Cortex of kidney (tissue), 1 donor: ENCODE measurements at places on chromosomes 5 and 9.

DNA sequence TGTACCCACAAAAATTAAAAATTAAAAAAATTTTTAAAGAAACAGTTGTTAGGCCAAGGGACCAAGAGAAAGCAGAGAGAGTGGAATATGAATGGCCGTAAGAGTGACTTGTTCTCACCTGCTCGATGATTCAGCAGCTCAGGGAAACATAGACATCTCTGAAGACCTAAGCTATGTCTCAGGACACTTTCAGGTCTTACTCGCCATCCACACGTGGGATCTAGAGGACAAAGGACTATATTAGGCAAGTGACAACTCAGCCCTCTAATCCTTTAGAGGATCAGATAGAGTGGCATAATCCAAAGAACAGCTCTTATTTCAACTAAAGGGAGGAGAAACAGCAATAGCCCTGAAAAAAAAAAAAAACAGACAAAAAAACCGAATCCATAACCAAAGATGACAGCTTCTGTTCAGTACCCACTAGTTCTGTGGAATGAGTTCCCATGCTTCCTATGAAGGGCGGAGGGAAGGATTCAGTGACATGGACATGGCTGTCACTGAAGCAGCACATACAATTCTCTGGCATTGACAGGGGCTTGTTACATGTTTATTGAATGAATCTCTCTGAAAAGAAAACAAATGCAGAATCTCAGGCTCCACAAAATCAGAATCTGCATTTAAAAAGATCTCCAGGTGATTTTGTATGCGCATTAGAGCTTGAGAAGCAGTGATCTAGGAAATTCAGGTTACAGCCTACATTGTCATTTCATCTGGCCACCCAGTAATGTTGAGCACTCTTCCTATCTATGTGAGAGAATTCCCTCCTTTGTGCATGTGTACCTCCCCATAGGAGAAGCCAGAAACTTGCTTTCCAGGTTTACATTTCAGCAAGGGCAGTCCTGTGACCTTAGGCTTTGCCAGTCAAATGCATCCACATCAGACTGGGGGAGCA, 96.0 kb downstream of the KIAA1958 start:
- no peak for DNase-seq

GRCh38 chr9:134189470-134190231, 25.3 kb upstream of the RNU6ATAC start:
- no peak for DNase-seq

DNA sequence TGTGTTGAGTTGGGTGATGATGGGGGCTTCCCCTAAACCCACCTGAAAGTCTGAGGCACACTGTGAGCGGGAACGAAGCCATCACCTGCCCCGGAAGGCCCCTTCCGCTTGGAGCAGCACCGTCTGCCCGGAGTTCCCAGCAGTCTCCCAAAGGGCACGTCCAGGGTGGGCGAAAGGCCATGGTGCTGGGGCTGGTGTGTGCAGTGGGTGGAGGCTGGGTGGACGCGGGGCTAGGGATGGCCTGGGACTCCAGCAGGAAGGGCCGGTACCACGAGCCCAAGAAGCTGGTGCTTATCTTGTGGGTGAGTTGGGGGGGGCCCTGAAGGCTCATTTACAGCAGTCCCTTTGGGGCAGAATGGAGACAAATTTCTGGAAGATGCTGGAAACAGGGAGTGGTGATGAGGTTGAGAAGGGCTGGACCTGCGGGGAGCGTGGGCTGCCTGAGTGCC, 4.6 kb downstream of the FLT4 start:
- DNase-seq: no peak

DNA sequence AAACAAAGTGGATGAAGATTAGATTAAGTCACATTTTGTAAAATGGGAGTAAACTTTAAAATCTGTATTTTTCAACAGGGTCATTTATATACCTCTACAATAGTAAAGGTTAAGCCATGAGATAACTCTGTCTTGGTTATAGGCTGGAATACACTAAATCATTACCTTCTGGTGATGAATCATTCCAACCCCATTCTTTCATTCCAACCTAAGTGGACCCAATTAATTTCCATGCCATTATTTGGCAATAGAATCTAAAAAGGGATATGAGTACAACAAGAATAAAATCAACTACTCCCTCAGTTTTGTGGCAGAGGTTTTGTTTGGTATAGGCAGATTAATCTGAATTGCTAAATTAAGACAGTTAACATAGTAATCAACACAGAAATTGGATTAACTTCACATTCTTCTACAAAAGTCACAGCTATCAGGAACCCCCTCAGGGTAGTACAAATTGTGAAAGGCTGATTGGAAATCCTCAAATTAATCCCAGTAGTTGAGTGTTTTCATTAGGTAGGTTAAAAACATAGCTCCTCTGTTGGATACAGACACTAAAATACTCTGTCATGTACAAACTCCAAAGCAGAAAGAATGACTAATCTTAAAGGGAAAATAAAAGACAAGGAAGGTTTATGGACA, 54.2 kb downstream of the ELAVL2 start:
- no peak for DNase-seq

- DNase-seq: no peak
Measured at GRCh38 chr9:15277400-15278090, 29.5 kb downstream of the TTC39B start.

- no peak for DNase-seq
Measured at GRCh38 chr5:156675395-156675794, 174.7 kb upstream of the PPP1R2B start.

DNA sequence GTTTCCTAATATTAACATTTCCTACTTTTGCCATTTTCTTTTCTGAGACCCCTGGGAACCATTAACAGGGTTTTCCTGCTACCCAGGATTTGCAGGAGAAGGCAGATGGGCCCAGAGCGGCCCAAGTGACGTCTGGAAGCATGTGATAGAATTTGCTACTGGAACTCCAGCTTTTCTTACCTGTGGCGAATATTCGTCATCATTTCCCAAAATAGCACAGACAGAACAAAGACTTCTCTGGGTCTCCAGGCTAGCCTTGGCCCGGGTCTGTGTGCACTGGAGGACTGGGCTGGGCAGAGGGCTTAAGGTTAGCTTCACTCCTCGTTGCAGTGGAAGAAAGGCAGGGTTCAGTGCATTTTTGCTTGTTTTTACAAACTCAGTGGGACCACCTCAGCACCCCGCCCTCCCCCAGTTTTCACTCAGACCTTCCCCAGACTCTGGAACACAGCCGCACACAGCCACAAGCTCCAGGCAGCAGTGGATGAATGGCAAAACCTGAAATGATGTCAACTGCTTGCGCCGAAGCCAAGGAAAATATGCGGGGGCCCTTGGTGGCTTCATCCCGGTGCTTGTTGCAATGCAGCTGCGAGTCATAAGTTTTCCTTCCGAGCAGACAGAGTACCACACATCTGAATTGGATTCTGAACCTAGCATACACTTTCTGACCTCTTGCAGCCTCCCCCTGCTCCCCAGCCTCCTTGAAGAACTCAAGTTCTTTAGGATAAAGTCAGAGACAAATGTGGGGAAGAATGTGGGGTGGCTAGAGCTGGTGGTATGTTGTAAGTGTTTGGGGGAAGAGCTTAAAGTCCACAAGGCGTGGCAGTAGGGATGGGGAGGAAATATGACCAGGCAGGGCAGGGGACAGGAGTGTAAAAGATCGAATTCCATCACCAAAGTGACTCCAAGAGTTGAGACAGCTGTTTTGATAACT, 586.0 kb downstream of the CCDC171 start:
- no peak for DNase-seq

DNA sequence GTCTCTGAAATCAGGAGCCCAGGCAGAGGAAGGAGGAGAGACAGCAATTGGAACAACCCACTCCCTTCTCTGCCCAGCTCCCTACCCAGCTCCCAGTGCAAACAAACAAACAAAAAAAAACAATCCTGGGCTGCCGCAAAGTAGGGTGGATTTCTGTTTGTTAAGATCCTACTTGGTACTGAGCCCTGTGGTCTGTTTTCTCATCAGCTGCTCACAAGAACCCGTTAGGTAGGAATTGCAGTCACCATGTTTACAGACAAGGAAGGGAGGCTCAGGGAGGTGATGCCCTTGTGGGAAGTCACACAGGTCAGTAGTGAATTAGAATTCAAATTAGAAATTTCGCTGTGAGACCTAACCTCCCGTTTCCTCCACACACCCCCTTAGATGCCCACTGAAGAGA, 128.8 kb upstream of the RAD23B start:
- no peak for DNase-seq

DNA sequence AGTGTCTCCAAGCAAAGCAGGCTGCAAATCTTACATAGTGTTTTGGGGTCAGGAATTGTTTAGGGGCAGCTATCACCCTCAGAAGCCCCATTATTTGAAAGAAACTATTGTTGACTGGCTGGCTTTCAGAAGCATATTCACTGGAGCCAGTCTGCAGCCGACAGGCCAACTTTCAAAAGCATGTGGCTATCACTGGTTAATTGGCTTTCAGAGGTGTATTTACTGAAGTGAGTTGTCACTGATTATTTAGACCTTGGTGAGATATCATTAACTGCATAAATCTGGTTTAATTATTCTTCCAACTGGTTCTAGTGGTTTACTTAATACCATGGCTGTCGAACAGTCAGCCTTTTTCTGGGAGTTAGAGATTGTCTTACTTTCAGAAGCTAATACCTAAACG, 247.0 kb downstream of the CWC27 start:
- DNase-seq: no peak

- DNase-seq: no peak
Measured at GRCh38 chr9:36415822-36416525, 15.9 kb upstream of the RNF38 start.

GRCh38 chr5:149545327-149545726, 5.9 kb downstream of the CSNK1A1 start:
- DNase-seq: no peak
